ENCODE measurements at places on chromosomes 12 and 14.

- DNase-seq = no peak
These were observed 25.2 kb upstream of the OAS1 start for GRCh38 chr12:112881602-112882001.

GRCh38 chr12:84924981-84925380 lies 12.4 kb upstream of the SLC6A15 start:
- no peak for DNase-seq

GRCh38 chr12:106425061-106425702 lies 67.6 kb downstream of the POLR3B start:
- no peak for DNase-seq

GRCh38 chr14:21991130-21991529 lies 317.5 kb upstream of the OR4E1 start:
- no peak for DNase-seq

GRCh38 chr12:52184813-52185212 lies 7.0 kb downstream of the KRT80 start:
- no peak for DNase-seq

- no peak for DNase-seq
These were observed 37.3 kb downstream of the MGST1 start for GRCh38 chr12:16384732-16385131.
